ENCODE measurements at places on chromosomes 16 and 17.

DNA sequence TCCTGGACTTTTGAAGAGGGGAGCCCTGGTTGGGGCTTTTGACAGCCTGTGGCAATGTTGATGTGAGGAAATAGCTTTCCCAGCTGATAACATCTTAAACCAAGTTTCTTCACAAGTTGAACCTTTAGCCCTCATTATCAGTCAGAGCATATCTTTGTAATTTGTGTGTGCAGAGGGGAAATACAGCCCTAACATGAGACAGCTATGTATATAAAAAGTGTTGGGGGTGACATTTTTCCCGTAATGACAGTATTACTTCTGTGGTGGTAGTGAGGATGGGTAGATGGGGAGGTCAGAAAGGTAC lies 221.1 kb downstream of the FTO start:
- no peak for DNase-seq

DNA sequence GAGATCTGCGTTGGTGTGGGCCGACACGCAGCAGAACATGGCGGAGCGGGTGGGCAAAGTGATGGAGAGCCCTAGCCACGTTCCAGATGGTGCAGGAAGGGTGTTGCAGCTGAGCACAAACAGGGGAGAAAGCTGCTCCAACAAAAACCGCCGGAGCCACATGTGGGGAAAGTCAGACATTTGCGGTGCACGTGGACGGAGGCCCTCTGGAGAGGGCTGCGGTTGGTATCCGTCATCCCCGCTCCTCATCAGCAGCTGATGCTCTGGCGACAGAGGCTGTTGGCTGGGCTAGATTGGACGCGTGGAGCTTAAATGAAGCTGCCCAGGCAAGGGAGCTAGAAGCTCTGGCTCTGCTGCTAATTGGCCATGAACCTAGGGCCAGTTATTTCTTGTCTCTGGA lies 43.5 kb upstream of the ADCY9 start:
- no peak for DNase-seq

DNA sequence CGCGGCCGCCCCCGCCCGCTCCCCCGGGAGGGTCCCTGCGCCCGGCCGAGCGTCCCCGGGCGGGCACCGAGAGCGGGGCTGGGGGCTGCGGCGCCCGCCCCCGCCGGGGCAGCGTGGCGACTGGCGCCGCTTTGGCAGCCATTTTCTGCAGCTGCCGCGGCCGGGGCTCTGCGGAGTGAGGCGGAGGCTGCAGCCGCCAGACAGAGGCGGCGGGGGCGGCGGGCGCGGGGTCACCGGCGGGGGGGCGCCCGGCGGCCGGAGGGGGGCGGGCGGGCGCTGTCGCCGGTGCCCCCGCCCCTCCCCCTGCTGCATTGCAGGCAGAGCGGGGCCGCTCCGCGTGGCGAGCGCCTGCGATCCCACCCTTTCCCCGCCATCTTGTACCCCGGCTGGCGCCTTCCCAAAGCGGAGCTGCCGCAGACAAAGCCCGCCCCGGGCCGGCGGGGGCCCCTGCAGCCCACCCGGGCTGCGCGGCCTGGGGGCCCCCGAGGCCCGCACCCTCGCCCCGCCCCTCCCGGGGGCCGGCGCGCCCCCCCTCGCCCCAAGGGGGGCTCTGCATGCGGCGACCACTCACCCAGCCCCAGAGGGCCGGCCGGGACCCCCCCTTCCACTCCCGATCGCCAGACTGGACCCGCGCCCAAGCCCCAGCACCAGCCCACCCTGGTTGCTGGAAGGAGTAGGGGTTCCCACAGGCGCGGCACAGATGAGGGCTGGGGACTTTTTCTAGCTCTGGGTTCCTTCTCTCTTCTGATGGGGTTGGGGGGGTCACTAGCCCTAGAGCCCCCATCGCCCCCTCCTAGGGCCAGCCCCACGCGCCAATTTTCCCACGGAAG lies 16.6 kb upstream of the CBX8 start:
- DNase-seq, result no peak

- DNase-seq, result no peak
These were observed 217.0 kb upstream of the DYNLRB2 start for GRCh38 chr16:80323808-80324195.

DNA sequence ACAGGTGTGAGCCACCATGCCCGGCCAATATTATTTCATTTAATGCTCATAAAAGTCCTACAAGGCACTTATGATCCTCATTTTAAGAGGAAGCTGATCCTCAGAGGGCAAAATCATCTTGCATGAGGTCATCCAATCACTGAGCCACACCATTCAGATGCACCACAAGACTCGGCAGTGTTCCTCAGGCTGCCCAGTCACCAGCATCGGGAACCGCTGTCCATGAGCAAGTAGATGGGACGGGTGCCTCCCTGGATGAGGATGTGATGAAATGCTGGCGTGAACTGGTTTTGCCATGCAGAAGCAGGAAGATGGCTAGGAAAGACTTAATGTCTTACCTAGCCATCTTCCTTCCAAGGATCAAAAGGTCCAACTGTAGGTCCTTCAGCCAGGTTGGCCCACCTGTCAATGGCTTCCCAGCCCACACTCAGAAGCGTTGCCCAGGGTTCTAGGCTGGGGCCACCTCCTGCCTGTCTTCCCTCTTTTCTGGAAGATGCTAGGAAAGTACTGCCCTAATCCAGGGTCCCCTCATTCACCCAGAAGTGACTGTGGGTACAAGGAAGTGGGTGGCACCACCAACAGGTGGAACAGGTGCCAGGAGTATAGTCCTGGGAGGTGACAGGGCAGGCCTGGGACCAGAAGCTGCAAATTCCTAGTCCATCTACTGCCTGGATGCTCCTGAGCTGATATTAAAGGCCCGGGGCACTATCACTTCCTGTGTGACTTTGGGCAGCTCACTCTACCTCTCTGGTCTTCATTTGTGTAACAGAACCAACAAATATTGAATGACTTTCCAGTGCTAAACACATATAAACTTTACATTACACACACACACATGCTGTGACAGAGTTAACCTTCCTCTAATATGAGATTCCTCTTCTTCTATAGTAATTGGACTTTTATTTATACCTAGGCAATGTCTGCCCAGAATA lies 32.2 kb upstream of the CRYBA1 start:
- DNase-seq, result no peak
